ENCODE measurements at places on chromosomes 4 and X.

GRCh38 chrX:134803551-134804183 is 145.4 kb upstream of the PLAC1 start:
- no peak for DNase-seq

GRCh38 chr4:80073473-80074008 is 512 bp upstream of the ANTXR2 start:
- DNase-seq, result no peak

GRCh38 chr4:80179637-80180161 is 17.6 kb upstream of the PRDM8 start:
- DNase-seq, result no peak

DNA sequence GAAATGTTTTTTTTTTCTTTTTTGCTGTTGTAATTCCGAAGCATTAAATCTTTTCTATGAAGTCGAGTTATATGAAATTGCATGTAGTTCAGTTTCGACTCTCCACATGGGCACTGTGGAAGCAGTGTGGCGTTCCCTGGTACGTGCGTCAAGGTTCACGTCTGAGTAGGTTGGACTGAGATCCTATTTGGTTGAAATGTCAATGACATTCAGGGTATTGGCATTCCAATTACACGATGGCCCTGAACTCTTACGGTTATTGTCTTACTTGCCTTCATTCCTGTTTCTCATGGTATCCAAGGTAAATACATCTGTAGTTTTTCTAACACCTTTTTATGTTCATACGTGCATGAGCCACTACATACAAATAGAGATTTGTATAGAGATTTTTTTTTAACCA is 128.8 kb downstream of the SORBS2 start:
- no peak for DNase-seq

DNA sequence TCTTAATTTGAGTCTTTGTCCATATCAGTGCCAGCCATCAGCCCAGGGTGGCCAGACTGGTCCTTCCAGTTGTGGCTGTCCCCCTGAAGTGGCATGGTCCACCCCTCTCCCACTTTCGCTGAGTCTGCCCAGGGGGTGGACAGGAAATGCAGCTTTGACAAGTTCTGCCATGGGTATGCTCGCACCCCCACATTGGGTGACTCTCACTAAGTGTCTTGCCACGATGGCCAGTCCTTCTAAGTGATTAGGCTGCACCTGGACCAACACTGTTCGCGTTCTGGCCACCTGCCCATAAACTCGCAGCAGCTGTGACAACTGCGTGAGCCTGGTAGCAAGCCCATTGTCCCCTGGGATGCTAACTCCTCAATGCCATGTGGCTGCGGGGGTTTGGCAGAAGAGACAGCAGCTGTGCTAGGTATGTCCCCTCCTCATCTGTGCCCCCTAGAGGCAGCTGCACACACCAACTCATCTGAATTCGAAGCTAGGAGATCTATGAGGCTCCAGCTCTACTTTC is 10.0 kb upstream of the LNX1 start:
- DNase-seq, result no peak

- no peak for DNase-seq
These were observed 962.5 kb downstream of the ADGRL3 start for GRCh38 chr4:62162606-62163005.

GRCh38 chrX:107565015-107565414 is 63.3 kb upstream of the PRPS1 start:
- DNase-seq, result no peak

GRCh38 chr4:680928-681645 is 6.7 kb downstream of the MYL5 start:
- DNase-seq, result no peak

GRCh38 chrX:108438110-108438623 is at the start of gene COL4A6:
COL4A6 (minus strand) TSS chrX:108438422; CDS start chrX:108438196, 226 bp downstream.
- DNase-seq, result no peak

DNA sequence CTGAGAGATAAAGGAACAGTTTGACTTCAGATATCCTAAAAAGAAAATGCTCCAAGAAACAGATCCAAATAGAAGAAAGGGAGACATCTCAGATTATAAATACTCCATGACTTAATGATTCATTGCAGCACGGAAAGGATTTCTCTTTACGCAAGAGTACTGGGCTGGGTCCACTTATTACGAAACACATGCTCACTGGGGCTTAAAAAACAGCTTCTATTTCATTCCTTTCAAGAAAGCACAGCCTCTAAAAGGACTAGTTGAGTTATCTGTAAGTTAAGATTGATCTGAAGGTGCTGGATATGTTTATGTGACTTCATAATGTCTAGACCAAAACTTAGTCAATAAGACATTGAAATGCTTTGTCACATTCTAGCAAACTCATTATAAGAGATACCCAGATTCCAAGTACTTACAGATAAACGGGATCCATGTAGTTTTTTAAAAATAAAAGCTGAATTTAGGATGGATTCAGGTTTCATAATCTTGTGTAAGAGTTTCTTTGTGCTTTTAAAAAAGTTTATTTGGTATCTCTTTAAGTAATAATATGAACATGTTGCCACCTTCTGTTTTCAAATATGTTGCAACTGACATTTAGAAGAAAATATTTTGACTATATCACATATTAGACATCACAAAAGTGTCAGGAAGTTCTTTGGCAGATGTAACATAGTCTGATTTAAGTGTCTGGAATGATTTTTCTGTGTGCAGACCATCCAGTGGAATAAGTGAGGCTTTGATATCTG is 109.5 kb upstream of the MYOZ2 start:
- DNase-seq, result no peak

GRCh38 chrX:12210196-12210815 is 72.0 kb downstream of the FRMPD4 start:
- DNase-seq, result no peak

GRCh38 chr4:59960143-59960542 is 1240.0 kb upstream of the ADGRL3 start:
- no peak for DNase-seq

GRCh38 chrX:24148535-24149350 is 786 bp upstream of the ZFX start:
- DNase-seq, result peak; percentile 14

DNA sequence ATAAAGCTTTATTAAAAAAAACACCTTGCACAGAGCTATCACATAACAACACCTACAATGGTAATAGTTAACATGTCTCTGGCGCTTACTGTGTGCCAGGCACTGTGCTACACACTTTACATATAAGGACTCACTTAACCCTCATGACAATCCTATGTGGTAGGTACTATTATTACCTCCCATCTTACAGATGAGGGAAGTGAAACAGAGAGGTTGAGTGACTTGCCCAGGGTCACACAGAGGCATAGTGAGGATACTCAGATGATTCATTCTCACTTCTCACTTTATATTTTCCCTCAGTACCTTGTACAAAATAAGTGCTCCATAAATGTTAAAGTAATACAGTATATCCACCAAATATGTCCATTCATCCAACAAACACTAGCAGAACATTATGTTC is 43.4 kb upstream of the IQSEC2 start:
- no peak for DNase-seq

DNA sequence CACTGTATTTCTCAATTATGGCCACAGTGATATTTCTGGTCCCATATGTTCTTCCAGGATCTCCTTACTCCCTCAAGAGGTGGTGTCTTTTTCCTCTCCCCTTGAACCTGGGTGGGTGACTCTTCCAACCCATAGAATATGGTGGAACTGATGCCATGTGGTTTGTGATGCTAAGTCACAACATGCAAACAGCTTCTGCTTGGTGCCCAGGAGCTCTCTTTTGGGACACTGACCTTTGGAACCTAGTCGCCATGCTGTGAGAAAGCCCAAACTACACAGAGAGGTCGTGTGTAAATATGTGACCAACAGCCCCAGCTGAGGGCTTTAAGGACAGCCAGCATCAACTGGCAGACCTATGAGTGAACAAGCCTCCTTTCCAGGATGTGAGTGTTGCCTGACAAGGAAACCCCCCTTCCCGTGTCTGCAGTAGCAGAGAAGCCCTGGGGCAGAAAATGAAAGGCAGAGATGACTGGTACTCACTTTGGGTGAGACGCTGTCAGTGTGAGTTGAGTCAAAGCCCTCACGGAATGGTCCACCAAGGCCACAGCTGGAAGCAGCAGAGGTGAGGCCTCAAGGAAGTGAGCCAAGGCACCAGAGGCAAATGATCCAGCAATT is 223.4 kb downstream of the BCOR start:
- no peak for DNase-seq

DNA sequence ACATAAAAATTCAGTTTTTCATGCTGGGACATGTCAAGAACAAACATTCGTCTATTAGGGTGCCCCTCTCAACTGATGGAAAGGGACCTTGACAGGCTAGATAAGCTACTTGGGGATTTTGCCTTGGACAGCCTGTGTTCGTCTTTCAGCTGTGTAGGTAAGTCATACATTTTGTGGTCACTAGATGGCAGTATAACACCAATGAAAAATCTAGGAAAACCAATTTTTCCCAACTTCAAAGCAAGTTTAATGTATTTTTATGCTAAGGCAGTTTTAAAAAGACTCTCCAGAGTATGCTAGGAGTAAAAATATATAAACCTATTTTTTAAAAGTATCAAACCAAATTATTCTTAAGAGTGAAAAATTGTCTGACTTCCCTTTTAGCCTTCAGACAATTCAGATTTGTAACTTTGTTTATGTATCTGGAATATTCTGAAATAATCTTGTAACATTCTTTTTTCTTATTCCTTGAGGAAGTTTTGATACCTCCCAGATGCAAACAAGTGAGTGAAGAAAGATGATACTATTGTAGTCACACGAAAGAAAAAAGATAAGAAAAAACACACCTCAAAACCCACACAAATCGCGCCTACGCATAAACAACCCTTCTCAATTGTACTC is 158.3 kb downstream of the CPE start:
- DNase-seq, result no peak
